ENCODE measurements at places on chromosomes 11 and 22.

GRCh38 chr11:23308041-23308440 lies 447.8 kb upstream of the CCDC179 start:
- no peak for DNase-seq

GRCh38 chr22:45546333-45547015 lies 43.8 kb downstream of the FBLN1 start:
- no peak for DNase-seq

- DNase-seq = no peak
Observed at GRCh38 chr11:126350836-126351235, 4.7 kb upstream of the ST3GAL4 start.

DNA sequence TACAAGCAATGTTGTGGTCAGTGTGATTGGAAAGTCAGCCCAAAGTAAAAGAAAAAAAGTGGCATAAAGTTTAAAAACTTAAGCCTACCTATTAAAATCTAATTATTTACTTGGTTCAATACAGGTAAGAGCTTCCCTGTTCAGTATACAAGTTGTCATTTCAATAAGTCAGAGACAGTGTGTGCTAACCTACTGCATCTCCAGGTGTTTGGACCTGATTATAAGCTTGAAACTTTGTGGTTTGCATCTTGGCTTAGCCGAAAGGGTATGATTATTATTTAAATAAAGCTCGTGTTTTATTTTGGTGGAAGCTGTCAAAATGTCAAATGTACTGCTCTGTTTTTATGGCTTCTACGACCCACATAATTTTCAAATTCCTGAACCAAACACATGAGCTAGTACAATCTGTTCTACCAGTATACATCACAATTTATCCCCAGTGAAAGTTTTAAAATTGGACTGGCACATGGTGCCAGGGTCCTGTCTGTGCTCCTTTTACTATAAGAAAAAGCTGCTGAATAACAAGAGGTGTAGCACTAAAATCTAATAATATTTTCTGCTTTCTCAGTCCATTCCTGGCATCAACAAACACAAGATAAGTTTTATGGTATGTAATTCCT lies 103.9 kb upstream of the ANO3 start:
- no peak for DNase-seq

GRCh38 chr11:15714641-15715399 lies 600.1 kb downstream of the INSC start:
- peak; percentile 100 for DNase-seq

- DNase-seq = no peak
Observed at GRCh38 chr11:92890846-92891245, 78.6 kb upstream of the MTNR1B start.

GRCh38 chr11:86360775-86361395 lies 13.8 kb upstream of the CCDC81 start:
- no peak for DNase-seq

- no peak for DNase-seq
Observed at GRCh38 chr11:123305601-123306375, 110.7 kb upstream of the CLMP start.

- no peak for DNase-seq
Observed at GRCh38 chr22:33726294-33726734, 194.0 kb downstream of the LARGE1 start.

- DNase-seq = no peak
Observed at GRCh38 chr11:47967577-47968525, 12.5 kb upstream of the PTPRJ start.

GRCh38 chr11:35541621-35542375 lies 16.4 kb upstream of the PAMR1 start:
- no peak for DNase-seq

DNA sequence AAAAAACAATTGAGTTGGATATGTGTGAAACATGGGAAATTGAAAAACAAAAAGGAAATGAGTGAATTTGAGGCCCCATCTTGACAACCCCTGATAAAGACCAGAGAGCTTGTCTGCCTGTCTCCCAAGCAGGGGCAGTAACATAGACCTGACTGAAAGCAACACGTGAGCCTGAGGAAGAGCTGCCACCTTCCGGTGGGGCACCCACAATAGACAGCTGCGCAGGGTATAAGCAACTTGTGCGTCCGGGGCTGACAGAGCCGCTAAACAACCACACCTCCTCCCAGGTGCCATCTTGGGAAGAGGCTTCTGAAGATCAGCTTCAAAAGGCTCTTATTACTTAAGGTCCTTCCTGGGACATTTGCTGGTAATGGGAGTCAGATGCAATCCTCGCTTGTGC lies 166.8 kb downstream of the NTM start:
- no peak for DNase-seq

GRCh38 chr11:60900673-60901404 lies 5.5 kb downstream of the PRPF19 start:
- DNase-seq = no peak

GRCh38 chr22:30375312-30375849 lies 11.8 kb downstream of the RNF215 start:
- DNase-seq = no peak

DNA sequence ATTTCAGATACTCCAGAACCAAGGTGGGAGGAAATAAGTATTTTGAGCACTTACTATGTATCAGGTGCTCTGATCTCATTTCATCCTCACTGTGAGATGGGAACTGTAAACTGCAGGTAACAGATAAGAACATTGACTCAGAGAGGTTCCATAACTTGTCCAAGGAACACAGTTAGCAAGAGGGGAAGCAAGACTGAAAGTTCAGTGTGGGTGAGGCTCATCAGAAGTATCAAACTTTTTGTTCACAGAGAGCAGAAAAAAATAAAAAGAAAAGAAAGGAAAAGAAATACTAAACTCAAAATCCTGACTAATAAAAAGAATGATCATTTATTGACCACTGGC lies 37.1 kb downstream of the RAB30 start:
- no peak for DNase-seq

GRCh38 chr11:69320756-69321741 lies 27.1 kb downstream of the MYEOV start:
- no peak for DNase-seq

GRCh38 chr11:12029738-12030363 lies 21.4 kb upstream of the DKK3 start:
- no peak for DNase-seq

DNA sequence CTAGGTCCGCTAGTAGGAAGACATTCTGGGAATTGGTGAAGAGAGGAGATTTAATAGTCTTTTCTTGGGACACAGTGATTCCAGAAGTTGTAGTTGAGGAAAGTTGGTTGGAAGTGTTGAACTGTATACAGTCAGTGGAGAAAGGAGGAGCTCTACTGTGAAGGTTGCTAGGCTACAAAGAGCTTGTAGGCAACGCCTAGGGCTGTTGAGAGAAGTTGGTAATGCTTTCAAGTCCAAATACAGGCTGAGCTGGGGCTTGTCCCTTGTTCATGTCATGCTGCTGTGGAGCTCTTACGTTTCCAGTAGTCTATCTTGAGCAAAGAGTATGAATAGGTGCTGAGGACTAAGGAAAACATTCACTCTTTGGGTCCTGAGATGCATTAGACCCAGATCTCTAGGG lies 1.1 kb downstream of the TBCEL start:
- DNase-seq = no peak

- DNase-seq = no peak
Observed at GRCh38 chr11:31806186-31806927, 4.8 kb downstream of the PAX6 start.

DNA sequence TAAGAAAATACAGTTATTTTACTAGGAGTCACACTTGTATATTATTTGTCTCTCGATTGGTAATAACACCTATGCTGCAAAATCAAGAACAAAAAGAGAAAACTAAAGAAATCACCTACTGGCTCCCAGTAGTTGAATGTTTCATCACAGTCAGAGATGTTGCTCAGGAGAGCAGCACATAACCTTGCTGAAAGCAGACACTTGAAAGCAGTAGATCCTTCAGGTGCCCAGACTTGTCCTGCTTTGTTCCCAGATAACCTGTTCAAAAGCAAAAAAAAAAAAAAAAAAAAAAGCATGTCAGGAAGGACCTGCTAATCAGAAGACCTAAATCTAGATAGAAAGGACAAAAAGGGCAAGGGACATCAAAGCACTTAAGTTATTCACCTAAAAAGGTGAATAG lies 1.3 kb downstream of the ALG9 start:
- no peak for DNase-seq

GRCh38 chr11:111604392-111605009 lies 2.3 kb downstream of the SIK2 start:
- DNase-seq = peak; percentile 47

DNA sequence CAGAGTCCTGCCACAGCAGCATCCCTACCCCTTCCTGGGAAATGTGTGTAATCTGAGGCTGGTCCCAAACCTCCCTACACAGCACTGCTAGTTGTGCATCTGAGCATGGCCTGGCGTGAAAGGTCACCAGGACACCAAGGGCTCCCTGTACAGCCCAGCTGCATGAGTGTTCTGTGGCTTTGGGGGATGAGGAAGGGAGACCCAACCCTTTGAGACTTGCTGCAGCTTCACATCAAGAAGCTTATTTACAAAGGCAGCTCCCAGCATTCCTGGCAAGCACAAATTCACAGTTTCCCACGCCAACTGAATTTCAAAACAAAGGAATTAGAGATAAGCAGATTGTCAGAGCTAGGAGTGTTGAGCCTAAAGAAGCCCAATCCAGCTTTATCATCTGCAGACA lies 32.2 kb downstream of the CSNK2A3 start:
- no peak for DNase-seq

DNA sequence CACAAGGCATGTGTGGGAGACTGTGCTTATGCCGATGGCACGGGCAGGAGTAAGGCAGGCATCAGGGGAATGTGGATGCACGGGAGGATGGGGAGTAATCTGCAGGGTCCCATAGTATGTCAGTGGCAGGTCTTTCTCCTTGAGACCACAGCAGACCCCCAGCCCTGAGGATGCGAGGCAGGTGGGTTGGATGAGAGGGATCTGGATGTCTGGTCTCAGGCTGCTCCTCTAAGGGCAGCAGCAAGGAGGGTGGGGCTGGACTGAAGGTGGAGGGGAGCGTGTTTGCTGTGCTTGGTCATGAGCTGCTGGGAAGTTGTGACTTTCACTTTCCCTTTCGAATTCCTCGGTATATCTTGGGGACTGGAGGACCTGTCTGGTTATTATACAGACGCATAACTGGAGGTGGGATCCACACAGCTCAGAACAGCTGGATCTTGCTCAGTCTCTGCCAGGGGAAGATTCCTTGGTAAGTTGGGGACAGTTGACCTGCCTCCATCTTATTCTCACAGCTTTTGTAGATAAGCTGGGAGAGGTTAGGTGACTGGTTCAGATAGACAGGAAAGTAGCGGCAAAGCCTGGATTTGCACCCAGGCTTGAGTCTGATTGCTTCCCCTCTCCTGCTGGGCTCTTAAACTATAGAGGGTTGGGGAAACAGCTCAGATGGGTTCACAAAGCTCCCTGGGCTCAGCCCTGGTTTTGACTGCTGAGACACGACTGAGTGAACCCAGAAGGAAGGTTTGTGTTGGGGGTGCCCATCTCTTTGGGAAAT lies at the start of gene APOL1:
APOL1 (plus strand) TSS at position 380 of the 769 bp plus-strand sequence. CDS start 1,823 bp downstream, outside the sequence.
- no peak for DNase-seq

- DNase-seq = peak; percentile 22
Observed at GRCh38 chr11:3021125-3021524, 29.0 kb upstream of the NAP1L4 start.

GRCh38 chr11:73237471-73238290 lies 19.6 kb downstream of the P2RY2 start:
- no peak for DNase-seq

DNA sequence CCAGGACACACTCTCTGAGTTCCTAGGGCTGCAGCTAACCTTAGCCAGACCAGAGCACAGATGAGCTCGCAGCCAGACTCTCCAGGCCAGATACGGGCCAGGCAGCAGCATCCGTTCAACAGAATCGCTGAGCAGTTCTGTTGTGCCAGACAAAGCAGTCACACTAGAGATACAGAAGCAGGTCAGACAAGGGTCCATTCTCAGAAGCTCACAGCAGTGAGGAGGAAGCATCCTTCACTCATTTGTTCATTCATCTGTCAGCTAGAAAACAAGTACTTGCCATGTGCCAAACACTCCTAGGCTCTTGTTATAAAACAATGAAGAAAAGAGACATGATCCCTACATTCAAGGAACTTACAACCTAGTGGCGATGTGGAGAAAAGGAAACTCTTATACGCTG lies 2.6 kb downstream of the LMO2 start:
- no peak for DNase-seq

GRCh38 chr22:29374401-29374800 lies 14.0 kb downstream of the AP1B1 start:
- no peak for DNase-seq

GRCh38 chr11:19027829-19028595 lies 32.5 kb downstream of the MRGPRX2 start:
- DNase-seq = peak; percentile 9

DNA sequence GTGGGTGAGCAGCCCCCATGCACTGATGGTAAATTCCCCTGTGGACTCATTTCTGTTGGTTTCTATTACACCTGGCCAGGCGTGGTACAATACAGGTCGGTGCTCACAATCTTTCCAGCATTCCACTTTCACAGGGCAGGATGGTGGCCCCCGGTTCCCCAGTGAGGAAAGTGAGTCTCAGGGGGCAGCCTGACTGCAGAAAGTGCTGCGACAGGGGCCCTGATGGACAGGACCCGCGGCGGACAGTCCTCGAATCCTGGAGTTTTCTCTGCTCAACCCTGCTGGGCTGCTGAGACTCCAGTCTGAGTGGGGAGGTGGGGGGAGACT lies 3.1 kb upstream of the PGGHG start:
- DNase-seq = no peak

DNA sequence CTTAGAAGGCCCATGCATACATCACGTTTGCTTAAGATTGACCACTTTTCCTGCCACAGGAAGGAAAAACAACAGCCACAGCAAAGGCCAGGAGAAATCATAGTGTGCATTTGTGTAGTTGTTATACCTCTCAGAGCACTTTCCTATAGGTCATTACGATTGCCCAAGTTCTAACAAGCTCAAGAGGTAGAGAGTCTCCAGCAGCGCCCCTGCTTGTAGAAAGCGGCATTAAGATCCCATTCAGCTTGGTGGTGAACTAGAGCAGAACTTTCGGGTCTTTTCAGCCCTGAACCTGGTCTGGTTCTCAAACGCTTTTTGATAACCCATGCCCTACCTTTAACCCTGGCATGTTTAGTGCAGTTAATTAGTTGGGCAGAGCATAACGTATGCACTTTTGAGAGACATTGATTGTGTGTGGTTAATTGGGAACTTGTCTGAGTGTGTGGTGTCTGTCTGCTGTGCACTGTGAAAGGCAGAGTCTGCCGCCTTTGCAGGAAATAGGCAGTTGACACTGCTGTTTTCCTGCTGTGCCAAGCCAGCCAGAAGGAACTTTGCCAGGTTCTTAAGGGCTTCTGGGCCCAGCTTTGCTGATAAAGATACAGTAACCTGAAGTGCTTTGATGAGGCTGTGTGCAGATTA lies 109.9 kb upstream of the CLMP start:
- DNase-seq = no peak
